NCI-H524 (cell line): ENCODE measurements at places on chromosomes 11 and 22.

DNA sequence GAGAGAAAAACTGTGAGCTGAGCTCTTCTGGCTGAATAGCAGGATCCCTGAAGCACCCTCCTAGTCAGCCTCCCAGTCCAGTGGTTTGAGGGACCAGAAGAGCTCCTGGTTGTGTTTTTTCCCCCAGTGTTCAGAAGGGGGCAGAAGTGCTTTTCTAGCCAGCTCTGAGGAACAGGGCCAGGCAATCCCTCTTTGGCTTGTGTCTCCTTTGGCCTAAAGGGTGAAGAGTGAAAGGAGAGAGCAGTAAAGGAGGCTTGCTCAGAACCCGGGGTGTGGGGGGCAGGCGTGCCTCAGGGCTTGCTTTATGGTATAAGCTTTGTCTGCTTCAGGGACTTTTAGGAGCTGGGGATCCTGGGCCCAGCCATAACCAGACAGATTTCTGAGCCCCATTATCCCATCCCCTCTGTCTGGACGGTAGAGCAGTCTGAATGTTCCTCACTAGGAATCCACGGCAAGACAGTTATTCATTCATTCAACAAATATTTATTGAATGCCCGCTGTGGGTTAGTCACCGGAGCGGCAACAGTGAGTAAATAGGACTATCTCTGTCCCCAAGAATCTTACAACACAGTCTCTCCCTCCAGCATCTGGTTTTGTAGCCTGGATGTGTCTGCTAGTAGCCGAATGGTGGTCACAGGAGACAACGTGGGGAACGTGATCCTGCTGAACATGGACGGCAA is 14.5 kb downstream of the ACP2 start:
- DNase-seq: no peak

DNA sequence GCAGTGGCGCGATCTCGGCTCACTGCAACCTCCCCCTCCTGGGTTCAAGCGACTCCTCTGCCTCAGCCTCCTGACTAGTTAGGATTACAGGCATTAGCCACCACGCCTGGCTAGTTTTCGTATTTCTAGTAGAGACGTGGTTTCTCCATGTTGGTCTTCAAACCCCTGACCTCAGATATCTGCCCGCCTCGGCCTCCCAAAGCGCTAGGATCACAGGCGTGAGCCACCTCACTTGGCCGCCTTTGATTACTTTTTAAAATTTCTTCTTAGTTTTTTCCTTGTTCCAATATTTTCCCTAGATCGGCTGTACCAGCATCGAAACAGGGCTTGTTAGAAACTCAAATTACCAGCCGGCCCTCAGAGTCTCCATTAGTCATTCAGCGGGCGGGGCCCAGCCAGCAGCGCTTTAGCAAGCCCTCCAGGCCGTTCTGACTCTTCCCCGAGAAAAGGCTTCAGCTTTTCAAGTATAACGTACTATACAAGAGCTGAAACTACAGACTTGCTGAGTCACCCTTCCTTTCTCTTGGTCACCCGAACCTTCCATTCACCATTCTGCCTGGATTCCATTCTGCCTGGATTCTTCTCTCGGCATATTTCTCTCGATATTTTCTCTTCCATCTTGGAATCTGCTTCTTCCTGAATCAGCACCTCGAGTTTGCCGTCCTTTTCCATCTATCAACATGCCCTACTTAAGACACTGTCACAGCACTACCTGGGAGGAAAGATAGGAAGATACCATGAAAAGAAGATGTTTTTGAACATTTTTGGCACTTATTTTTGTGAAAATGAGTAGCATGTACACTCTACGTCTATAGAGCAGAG is 6.7 kb upstream of the CAPRIN1 start:
- DNase-seq: no peak

DNA sequence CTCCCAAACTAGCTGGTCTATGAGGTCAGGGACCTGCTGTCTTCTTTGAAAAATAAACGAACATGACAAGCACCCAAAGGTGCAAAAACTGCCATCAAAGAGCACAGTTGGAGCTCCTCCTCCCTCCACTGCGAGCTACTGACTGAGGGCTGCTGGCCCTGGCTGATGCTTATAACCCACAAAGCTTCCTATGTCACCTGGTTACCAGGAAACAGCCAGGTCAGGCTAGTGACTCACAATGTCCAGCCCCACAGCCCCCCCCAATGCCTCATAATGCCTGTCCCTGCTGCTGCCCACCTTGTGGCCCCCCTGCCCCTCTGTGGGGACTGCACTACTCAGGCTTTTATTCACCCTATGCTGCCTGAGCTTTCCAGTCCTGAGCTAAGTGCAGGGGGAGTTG is at the start of gene DRICH1:
DRICH1 (minus strand) TSS at position 144 of the 400 bp plus-strand sequence. CDS start 298 bp downstream, outside the sequence.
- DNase-seq: no peak

DNA sequence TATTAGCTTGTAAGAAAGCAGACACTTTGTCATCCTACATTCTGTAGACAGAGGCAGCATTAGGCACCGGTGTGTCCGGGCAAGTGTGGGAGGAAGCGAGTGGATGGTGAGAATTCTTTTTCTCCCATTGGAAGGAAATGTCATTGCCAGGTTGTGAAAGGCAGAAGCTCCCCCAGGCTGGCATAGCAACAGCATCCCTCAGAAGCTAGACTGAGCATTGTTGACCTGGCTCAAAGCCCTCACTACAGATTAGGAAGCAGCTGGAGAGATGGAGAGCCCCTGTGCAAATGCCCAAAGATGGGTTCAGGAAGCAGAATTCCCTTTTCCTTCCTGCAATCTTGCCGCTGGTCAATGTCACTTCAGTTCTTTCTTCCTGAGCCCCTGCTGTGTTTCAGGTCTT is 1299.3 kb downstream of the TBC1D22A start:
- no peak for DNase-seq

- no peak for DNase-seq
Observed at GRCh38 chr11:79066456-79067351, 374.1 kb downstream of the TENM4 start.

- no peak for DNase-seq
Observed at GRCh38 chr11:74546752-74547151, 45.6 kb upstream of the POLD3 start.

DNA sequence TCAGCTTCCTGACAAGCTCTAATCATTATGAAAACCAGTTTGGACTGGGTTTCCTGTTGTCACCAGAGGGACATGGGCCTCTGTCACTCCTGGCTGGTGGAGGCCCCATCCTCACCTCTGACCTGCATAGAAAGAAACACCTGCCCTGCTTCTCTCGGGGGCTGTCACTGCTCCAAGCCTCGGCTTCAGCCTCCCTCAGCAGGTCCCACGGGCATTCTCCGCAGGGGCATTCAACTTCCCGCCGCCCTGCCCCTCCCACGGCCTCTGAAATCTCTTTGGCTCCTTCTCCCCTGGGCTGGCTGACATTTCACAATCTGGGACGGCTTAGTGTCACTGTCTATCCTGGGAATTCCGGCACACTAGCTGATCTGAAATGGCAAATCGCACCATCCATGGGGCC is 257.9 kb downstream of the CTTN start:
- no peak for DNase-seq

DNA sequence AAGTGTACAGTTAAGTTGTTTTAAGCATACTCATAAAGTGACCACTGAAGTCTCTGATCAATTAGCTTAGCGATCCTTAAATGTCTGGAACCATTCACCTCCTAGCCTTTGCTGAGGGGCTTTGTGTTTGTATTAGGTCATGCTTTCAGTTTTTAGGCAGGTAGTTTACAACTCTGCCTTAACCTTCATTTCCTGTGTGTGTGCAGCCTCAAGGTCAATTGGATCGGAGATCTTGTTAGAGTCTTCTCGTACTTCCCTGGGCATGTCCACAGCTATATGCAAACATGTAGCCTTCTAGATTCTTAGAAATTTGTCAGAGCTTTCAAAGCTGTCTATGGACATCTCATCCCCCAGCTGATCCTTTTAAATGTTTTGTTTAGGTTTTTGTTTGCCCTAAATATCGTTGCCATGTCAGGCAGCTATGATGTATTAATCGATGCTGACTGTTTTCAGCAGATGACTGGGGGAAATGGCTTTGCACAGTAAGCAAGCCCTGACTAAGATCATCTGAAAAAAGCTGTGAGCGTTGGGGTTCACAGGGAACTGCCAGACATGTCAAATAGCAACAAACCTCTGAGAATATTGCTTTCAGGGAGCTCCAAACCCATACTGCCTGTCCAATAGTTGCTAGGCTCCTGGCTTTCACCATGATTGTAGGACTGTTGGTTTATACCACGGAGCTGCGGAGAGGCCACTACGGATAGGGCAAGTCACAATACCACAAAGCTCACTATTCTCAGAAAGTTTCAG is 45.6 kb downstream of the GLYAT start:
- no peak for DNase-seq

GRCh38 chr11:32099516-32099915 is 8.6 kb downstream of the RCN1 start:
- peak; percentile 44 for DNase-seq

- DNase-seq: no peak
Observed at GRCh38 chr22:50526834-50527801, 1.7 kb upstream of the SCO2 start.
